Right forelimb (tissue), 1 donor: ENCODE measurements at places on chromosomes 2 and 18.

DNA sequence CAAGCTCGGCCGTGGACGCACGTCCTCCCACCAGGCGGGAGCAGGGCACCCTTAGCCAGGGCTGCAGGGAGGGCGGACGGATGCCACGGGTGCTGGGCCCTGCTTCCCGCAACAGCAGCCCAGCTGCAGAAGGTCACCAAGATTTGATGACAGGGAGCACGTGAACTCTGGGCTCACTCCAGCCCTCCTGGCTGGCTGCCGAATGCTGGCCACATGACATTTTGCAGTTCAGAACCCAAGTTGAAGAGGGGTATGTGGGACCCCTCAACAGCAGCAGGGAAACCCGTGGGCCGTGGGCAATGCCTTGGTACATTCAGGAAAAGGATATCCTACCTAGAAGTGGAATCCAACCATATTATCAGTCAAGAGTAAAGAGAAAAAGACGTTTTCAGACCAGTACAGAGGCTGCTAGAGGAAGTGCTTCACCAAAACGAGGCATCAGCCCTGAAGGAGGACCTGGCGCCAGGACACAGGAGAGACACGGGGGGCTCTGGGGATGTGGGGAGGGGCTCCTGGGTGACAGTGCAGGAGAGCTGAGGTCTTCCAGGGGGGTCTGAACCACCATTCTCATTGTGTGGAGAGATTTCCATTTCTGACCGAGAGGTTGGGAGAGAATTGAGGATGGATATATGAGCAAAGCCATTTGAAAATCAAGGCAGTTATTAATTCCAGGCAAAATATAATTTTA, 107.4 kb upstream of the CTDP1 start:
- no peak for DNase-seq

DNA sequence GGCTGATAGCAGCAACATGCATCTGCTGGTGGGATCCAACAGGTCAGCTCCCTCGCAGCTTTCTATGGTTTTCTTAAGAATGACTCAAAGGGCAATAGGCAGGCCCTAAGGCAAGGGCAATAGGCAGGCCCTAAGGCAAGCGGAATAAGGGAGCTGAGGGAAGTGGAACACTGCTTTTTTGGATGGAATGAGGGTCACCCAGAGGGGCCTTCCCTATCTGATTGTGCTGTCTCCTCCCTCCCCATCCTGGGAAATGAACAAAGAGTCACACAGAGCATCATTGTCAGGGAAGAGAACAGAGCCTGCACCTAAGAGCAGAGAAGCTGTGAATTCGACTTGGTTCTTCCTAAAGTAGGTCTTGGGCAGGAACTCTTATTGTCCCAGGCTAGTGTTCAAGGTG, 43.3 kb upstream of the PTPRM start:
- DNase-seq: no peak

DNA sequence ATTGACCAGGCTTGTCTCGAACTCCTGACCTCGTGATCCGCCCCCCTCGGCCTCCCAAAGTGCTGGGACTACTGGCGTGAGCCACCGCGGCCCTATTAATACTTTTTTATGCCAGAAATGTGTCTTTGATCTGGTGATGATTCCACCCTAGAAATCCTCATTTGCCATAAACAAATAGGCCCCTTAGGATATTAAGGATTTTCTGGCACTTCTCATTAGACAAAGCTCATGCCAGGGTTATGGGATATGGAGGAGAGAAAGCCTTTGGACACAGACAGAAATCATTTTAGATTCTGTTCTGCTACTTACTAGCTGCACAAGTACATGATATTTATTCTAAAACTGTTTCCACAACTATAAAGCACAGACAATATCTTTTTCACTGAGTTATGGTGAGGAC, 24.1 kb downstream of the SLC40A1 start:
- DNase-seq: no peak

- DNase-seq: no peak
Measured at GRCh38 chr2:165593081-165593480, 123.6 kb downstream of the CSRNP3 start.

GRCh38 chr18:21722687-21723086, 17.9 kb upstream of the MIB1 start:
- DNase-seq: no peak

DNA sequence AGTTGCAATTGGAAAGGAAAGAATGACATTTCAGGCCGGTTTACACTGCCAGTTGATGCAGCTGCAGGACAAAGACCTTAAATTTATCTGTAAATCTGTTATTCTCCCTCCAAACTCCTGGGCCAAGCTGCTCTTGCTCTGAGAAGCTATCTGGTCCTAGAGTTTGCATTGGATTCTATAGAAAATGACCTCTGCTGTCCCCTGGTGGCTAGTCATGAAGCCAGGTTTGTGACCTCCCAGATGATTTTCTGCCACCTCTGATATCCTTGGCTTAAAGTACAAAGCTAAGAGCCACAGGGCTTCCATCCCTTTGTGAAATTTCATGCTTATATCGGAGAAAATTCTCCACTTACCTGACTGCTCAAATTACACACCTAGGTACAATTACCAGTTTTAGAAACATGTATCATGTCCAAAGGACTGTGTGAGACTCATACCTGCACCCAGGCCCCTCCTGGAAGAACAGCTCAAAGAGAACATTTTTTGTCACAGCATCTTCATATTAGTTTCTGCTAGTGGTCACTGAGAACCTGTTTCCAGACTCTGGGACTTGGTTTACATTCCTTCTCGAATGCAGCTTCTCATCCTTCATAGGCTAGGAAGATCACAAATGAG, 28.9 kb upstream of the IER3IP1 start:
- no peak for DNase-seq

GRCh38 chr2:8267048-8267447, 414.8 kb upstream of the ID2 start:
- no peak for DNase-seq

DNA sequence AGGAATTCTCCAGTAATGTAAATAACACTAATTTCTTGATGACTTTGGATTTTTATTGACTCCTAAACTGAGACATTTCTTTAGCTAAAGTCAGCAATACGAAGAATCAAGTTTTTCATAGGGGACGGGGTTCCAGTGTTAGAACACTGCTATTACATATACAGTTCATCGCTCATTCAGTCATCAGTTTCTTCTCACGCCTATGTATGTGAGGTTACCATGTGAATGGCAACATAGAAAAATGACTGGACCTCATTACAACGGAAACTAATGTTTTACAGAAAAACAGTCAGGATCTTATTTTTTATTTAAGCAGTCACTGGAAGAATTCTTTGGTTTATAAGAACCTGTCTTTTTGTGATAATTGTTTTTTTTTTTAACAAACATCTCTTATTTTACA, 56.4 kb downstream of the THADA start:
- DNase-seq: no peak
